ENCODE measurements at places on chromosomes 3 and 15. TPM values are rescaled to one million over a fixed set of nuclear protein-coding genes. Genes with fewer than 3 reads are reported as not detected.

C15orf62 gene
- under 0.01 TPM for total RNA-seq

SLC24A5 gene
- not detected for total RNA-seq

NEK4 gene
- 16.9 TPM for total RNA-seq

KBTBD8 gene
- total RNA-seq: 8.6 TPM

MOBP gene
- total RNA-seq: not detected

MORF4L1 gene
- 485 TPM for total RNA-seq

CASR gene
- total RNA-seq: not detected

MRAS gene
- total RNA-seq: 59.3 TPM

FNDC3B gene
- 128 TPM for total RNA-seq

SNAPC5 gene
- total RNA-seq: 26.3 TPM

PPP1R14D gene
- not detected for total RNA-seq

FBXO22 gene
- 43.3 TPM for total RNA-seq

CD47 gene
- total RNA-seq: 110 TPM

GPR149 gene
- not detected for total RNA-seq

THAP10 gene
- 3.6 TPM for total RNA-seq

SNX1 gene
- 34.7 TPM for total RNA-seq

IQCH gene
- 2.5 TPM for total RNA-seq

GOLGA6L7 gene
- not detected for total RNA-seq

SAMMSON gene
- not detected for total RNA-seq

Data from IMR-90 (cell line).